ENCODE measurements at places on chromosomes 1 and 21. TPM values are rescaled to one million over a fixed set of nuclear protein-coding genes. Genes with fewer than 3 reads are reported as not detected.
A peak's percentile ranks its signal among the peaks of the same experiment; 100 is the strongest.

The PGBD5 gene
- total RNA-seq = 2.6 TPM

The SRGAP2B gene
- 7.5 TPM for total RNA-seq

The APCS gene
- 0.99 TPM for total RNA-seq

The LORICRIN gene
- total RNA-seq = not detected

The CLCNKA gene
- 2.1 TPM for total RNA-seq

The CASZ1 gene
- 9.3 TPM for total RNA-seq

The LCE5A gene
- total RNA-seq = not detected

The KCNA3 gene
- 1.3 TPM for total RNA-seq

The DNASE2B gene
- not detected for total RNA-seq

- no peak for DNase-seq
Observed at GRCh38 chr1:19312782-19313635, 883 bp downstream of the SLC66A1 start.

DNA sequence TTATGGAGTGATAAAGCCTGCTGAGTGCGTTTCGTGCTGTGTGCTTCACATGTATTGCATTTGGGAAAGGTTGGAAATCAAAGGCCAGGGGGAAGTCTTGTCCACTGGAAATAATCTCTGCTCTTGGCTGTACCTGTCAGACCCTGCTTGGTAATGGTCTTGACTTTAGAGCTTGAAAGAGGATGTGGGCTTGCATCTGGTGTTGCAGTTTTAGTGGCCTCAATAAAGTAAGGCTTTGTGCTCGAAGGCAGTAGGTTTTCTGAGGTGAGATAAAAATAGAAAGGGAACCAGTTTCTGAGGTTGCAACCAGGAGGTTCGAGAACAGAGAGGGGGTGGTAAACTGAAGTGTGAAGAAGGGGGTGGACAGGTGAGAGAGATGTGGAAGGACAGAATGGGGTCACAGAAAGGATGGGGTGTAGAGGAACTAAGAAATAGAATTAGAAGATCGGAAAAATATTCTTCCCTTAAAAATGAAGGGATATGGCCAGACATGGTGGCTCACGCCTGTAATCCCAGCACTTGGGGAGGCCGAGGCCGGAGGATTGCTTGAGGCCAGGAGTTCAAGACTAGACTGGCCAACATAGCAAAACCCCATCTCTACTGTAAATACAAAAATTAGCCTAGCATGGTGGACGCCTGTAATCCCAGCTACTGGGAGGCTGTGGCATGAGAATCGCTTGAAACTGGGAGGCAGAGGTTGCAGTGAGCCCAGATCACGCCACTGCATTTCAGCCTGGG lies 1.5 kb downstream of the S100PBP start:
- no peak for DNase-seq

- no peak for DNase-seq
Observed at GRCh38 chr1:37634244-37634991, at the start of gene RSPO1. TSS of gene RSPO1 (minus strand) at chr1:37634892. CDS start at chr1:37629661, 5,231 bp downstream.

DNA sequence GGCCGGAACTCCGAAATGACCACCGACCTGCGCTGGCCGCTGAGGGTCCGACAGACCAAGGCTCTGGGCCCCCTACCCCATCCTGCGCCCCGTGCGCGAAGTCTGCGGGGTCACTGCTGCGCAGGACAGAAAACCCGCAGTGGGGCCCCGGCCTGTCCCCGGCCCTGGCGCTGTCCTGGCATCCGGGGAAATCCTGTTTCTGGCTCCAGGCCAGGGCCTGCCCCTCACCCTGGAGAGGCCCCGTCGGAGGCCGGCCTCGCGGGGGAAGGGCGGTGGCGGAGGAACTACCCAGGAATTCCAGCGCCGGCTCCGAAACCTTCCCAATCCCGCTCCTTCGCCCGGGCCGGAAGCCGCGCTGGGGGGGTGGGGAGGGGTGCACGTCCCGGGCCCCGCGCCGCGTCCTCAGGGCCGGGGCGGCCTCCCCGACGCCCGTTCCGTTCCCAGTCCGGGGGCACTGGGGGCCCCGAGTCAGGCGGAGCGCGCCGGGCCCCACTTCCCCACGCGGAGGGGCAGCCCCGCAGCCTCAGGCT lies 77.0 kb downstream of the MORN1 start:
- peak; percentile 57 for DNase-seq

GRCh38 chr21:29293495-29293894 lies 5.2 kb upstream of the BACH1 start:
- no peak for DNase-seq

- peak; percentile 45 for DNase-seq
Observed at GRCh38 chr1:6785728-6786505, 663 bp downstream of the CAMTA1 start.

DNA sequence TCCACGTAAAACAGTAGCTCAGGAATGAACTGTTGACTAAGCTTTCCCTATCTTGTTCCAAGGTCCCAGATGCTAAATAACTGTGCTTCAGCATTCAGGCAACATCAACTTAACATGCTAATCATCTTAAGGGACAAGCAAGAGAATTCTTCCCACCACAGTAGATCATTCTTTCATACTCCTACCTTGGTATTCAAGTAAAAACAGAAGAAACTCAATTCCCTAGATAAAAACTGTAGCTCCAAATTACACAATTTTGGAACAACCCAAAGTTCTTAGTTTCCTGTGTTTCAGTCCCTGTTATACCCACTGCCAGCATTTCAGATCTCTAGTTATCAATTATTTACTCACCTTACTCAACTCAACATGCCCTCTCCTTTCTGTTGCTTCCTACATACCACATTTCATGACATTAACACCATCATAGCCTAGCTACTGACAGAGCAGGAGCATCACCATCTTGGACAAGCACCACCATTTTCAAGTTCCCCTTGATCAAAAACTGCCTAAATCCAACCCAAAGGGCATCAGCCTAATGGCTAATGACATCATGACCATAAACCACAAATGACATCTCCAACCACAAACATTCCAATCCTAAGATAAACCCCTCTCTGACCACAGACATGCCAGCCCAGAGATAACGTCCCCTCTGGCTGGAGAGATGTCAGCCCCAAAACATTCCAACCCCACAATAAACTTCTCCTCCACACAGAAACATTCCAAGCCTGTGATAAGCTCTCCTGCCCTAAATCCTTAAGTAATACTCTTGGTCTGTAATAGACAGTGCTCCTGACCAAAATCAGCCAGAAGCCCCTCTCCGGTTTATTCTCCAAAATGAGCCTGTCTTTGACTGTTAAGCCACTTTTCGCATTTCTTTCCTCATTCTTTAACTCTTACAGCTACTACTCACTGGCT lies 191.2 kb downstream of the RERE start:
- no peak for DNase-seq

- DNase-seq = peak; percentile 57
Observed at GRCh38 chr1:223748773-223749733, 36.7 kb downstream of the CAPN2 start.

GRCh38 chr1:233105225-233105624 lies 154.8 kb downstream of the NTPCR start:
- DNase-seq = no peak

DNA sequence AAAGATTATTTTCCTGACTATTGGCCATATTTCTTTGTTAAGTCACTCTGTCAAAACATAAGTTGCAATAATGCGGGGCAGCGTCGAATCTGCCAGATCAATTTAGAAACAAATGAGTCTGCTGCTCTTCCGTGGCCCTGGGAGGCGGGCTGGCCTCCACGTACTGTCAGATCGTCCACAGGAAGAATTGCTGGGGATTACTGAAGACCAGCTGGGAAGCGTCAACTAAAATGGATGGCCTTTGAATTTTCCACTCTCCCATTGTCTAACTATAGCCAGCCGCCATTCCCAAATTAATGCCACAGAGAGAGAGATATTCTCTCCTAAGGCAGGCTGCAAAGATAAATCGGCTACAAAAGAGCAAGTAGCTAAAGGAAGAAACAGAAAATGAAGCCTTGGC lies 560.2 kb downstream of the SMYD3 start:
- DNase-seq = no peak

DNA sequence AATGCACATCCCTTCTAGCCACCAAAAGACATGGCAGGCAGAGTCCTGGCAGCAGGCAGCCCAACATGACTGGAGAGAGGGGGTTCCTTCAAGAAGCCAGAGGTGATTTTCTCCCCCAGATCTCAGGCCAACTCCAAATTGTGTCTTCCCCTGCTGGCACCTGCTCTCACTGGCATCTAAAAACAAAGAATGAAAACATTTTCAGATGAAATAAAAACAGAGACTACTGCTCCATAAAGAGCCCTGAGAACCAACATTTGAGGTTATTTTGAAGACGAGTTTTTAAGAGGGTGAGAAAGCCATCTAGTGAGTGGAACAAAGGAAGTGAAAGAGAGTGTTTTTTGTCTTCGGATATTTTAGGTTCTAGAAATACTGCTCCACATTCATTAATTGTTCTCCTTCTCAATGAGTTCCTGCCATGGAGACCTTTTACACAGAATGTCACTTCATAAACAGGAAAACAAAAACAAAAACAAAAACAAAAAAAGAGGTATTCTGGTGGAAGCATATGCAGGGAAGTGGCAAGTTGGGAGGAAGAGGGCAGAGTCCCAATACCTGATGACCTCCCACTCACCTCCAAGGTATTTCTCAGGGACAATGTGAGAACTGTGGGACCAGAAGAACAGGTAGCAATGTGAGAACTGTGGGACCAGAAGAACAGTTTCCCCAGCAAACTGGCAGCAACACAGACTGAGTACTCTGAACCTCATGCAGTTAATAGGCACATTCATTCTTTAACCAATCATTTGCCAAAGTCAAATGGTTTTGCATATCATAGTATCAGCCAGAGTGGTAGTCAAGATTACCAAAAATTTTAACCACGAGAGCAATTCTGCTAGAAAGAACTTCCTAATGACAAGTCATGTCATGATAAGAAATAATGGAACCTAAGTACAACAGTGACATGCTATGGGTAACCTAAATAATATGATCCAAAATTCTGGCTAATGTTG lies 50.0 kb downstream of the KIAA0319L start:
- no peak for DNase-seq

DNA sequence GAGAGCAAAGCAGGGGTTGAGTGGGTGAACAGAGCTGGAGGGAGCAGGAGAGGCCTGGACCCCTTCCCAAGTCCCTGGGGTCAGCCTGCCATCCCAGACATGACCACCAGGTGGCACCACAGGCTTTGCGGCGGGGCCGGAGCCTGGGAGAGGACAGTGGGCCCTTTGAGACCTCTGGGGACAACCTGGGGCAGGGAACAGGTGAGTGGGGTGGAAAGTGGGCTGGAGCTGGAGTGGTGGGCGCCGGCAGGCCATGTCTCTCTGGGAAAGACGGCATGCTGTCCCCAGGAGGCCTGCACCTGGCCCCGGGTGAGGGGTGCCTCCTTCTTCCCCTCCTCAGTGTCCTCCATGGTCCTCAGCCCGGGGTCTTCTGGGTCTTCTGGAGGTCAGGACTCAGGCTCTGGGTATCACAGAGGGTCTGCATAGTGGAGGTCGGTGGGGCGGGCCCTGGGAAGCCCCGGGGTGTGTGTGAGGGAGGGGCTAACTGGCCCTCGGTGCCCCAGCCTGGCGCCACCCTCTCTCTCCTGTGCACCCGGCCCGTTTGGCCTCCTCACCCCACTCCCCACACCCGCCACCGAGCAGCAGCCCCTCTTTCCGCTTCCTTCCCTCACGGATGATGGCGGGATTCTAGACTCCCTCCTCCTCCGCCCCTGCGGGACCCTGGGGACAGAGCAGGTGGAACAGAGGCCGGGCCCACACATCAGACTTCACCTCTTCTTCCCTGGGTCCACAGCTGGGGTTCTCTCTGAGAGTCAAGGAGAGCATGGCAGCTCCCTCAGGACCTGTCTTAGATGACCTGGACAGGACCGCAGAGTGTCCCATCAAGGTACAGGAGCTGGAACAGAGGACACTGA lies 28.5 kb upstream of the PKP1 start:
- peak; percentile 67 for DNase-seq

- no peak for DNase-seq
Observed at GRCh38 chr21:17257784-17258183, 255.1 kb upstream of the CXADR start.

DNA sequence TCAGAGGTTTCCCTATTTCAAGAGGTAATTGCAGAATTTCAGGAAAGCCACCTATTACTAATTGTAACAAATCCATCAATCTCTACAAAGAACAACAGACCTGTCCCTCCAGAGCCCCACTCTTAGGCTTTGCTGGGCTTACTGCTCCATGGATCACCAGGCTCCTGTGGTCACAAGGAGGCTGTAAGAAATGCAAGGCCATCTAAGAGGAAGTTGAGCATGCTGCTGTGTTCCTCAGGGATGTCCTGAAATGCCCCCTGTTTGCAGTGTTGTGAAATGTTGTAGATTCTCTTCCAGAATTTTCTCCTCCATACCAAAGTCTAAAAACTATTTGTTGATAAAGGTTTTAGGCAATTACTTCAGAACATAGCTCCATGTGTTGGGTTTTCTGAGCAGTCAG lies 24.4 kb upstream of the DUSP23 start:
- peak; percentile 17 for DNase-seq

DNA sequence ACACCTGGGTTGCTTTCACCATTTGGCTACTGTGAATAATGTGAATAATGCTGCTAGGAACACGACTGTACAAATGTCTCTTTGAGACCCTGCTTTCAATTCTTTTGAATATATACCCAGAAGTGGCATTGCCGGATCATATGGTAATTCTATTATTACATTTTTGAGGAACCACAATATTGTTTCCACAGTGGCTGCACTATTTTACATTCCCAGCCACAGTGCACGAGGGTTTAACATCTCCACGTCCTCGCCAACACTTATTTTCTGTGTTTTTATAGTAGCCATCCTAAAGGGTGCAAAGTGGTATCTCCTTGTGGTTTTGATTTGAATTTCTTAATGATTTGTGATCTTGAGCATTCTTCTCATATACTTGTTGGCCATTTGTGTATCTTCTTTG lies 15.7 kb downstream of the FHAD1 start:
- no peak for DNase-seq

GRCh38 chr1:234629026-234629425 lies 19.0 kb upstream of the IRF2BP2 start:
- DNase-seq = no peak

GRCh38 chr1:30331415-30332065 lies 391.8 kb downstream of the MATN1 start:
- DNase-seq = no peak

- no peak for DNase-seq
Observed at GRCh38 chr1:229360420-229360819, 17.6 kb upstream of the CCSAP start.

DNA sequence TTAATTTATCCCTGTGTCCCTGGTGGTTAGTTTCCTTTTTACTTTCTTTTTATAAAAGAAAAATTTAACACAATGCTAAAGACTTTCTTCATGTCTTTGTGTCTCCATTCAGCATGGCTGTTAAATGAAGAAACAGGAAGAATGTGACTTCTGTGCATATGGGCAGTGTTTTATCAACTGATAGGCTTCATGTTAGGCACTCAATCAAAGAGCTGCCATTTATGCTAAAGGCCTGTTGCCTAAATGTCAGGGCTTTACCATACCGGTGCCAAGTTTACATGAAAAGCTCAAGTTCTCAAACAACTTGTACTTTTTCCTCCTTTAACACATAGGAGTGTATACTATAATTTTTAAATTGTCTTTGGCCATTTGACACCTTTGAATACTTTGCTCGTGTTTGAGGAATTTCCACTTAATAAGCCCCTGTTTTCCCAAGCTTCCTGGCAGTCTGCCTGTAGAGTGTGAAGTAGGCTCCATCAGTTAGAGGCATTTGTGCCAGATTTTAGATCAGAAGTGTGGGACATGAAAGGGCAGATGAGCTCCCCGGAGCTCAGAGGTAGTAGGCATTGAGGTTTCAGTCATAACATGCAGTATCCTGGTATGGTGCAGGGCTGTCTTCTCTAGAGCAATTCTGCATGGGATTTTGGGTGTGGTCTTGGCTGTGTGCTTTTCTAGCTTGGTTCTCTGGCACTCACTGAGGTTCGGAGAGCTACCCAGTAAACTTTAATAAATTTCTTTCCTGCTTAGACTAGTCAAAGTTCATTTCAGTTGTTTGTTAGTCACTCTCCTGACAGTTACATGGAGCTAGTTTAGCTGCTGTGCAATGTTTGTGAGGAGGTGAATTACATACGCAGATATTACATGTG lies 119.0 kb downstream of the LEPR start:
- no peak for DNase-seq
